ENCODE measurements at places on chromosomes 6 and 20.

GRCh38 chr6:489762-490161 lies 98.2 kb downstream of the IRF4 start:
- DNase-seq: no peak

DNA sequence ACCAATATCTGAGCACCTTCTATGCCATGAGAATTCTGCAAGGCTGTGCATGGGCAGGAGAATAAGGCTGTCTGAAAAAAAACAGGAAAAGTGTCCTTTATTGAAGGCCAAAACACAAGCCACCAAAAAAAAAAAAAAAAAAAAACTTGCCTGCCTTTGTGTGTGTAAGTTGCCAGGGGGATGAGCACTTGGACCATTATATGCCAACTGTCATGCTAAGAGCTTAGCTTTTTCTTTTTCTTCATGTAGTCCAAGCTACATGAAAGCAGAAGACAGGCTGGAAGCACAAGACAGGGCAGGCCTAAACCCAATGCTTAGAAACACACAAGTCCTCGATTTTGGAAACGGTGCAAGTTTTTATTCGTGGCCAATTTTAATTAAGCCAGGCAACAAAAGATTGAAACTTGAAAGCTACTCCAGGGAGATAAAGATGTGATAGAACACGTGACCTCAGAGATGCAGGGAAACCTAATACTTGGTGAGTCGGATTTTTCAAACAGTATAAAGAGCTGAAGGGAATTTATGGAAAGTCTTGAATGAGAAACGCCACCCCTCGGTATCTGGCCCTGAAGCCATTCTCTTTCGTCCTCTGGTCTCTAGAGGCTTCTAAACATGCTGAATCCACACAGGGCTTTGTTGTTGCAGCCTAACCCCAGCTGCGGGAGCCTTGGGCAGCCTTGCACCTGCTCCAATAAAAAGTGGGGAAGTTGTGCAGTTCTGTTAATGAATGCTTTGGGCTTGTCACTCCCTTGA lies 8.6 kb downstream of the BMP7 start:
- no peak for DNase-seq

DNA sequence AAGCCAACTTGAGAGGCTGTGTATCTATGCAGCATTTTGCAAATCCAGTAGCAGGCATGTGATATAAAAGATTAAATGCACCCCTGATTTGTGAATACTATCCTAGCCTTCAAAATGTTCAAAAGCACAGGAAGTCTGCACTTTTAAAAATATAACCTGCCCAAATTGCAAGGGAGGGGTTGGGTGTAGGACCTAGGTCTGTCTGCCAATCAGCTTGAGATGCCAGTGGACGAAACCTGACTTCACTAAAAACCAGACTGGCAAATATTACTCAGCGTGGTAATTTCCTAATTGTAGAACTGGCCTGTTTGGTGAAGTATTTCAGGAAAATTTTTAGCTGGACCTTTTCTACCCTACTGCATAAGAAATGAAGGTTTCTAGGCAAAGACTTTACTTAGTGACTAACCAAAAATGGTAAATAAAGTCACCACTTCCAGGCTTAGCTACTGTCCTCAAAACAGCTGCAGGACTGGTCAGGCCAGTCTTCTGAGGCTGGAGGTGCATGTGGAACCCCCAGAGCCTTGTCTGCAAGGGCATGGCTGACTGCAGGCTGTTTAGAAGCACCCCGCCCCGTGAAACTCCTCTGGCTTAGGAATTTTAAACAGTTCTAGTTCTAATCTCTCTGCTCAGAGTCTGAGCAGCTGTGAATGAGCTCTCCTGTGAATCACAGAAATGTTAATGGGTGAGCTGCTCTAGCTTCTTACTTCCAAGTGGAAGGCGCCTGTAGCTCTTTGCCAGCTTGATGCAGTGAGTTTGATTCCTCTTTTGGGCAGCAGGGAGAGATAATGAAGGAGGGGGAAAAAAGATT lies 104.4 kb upstream of the ESR1 start:
- no peak for DNase-seq

DNA sequence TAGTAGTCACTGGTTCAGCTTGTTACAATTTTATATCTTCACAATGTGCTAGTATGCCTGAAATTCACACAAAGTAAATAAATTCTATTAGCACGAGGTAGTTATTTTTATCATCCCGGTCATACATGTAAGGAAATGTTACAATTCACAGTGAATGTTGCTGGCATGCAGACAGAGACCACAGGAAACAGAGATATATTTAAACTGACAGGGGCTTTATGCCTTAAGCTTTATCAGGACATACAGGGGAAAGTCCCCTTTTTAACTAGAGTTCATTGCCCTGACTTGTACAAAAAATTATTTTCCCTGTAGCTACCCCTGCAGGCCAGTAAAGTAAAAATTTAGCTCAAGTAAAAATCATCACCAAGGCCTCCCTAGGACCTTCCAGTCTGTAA lies 712.0 kb upstream of the NRSN1 start:
- no peak for DNase-seq

GRCh38 chr20:59518881-59519706 lies 85.2 kb upstream of the PHACTR3 start:
- no peak for DNase-seq

DNA sequence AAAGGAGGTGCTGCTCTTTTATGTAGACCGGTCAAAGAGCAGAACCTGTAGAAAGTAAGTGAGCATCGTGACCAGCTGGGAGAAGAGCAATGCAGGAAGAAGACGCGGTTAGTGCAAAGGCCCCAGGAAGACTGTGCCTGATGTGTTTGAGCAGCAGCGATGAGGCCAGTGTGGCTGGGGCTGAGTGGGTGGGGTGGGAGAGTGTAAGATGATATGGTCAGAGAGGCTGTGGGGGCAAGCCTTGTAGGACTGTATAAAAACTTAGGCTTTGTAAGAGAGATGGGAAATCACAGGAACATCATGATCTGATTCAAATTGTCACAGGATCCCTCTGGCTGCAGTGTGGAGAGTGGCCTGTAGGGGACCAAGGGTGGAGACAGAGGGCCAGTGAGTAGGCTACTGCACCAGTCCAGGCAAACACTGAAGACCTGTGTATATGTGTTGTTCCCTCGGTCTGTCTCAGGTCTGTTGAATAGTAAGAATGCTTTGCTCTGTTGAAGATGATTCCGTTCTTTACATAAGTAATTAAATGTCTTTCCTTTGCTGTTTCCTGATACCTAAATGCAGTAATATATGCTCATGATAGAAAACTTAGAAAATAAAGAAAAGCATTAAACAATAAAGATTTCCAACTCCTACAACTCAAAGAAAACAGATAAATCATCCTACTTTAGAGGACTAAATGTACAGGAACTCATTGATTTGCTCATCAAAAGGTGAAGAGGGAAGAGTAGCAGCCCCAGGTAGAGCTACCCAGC lies 23.6 kb upstream of the WFDC2 start:
- no peak for DNase-seq

GRCh38 chr6:131164506-131164905 lies 29.2 kb downstream of the AKAP7 start:
- DNase-seq: no peak

DNA sequence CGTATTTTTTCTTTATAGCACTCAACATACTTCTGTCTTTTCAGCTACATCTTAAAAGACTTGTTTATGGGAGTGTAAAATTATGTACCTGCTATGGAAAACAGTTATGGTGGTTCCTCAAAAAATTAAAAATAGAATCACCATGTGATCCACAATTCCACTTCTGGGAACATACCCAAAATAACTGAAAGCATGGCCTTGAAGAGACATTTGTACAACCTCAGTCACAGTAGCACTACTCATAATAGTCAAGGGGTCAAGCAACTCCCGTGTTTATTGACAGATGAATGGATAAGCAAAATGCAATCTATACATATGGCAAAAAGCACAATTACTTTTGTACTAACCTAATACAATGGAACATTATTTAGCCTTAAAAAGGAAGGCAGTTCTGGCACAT lies 74.5 kb downstream of the METTL24 start:
- DNase-seq: no peak

- DNase-seq: no peak
Measured at GRCh38 chr6:53107091-53107490, 41.5 kb downstream of the GCM1 start.

GRCh38 chr6:112109262-112109661 lies 21.9 kb downstream of the FAM229B start:
- no peak for DNase-seq

GRCh38 chr20:18805881-18806280 lies 7.7 kb upstream of the SCP2D1 start:
- no peak for DNase-seq

DNA sequence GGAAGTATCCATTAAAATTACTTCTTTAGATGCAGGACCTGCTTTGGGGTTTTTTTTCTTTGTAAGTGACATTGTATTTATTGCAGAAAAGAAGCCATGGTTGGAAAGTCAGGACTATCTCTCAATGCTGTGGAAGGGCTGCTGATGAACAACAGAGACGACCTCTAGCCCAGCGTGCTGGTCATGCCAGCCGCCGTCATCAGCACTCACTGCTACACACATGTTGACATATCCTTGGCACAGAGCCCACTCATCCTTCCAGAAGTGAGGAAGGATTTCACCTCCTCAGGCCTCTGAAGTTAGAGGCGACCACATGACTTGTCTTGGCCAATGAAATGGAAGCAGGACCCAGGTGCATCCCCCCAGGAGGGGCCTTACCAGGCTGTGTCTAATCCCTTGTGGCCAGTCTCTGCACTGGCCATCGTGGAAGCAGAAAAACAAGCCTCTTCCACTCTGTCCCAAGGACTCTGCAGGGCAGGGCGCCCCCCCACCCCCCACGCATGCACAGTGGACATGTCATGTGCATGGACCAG lies 343.5 kb downstream of the TAF4 start:
- DNase-seq: no peak

DNA sequence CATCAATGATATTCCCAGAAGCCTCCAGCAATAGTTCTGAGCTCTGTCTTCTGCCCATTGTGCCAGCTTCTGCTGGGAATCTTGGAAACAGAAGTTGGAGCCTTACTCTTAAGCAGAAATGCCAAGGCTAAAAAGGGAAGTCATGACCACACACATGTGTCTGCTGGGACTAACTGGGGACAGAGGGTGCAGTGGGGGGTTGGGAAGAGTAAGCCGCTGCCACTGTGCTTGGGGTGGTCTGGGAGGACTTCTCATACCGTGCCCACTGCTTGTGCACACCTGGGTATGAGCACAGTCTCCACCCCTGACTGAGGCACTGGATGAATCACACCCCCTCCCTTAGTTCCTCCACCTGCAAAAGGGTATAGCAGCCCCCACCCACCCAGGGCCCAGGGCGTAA lies 90.7 kb downstream of the CDC5L start:
- DNase-seq: no peak

- DNase-seq: no peak
Measured at GRCh38 chr6:26390531-26390930, 7.6 kb downstream of the BTN2A2 start.

DNA sequence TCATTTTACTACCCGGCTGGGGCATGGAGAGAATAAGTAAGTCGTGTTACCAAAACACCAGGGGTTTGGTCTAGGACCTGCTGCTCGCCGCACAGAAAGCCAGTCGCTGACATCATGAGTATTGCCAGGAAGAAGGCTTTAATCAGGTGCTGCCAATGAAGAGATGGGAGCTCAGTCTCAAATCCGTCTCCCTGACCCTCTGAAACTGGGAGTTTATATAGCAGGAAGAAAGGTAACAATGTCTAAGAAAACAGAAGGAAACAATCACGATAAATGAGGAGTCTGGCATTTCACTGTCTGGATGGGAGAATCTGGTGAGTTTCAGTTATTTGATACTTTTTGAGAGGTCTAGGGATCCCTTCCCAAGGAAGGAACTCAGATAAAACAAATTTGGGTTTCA lies 437.9 kb upstream of the JARID2 start:
- no peak for DNase-seq

DNA sequence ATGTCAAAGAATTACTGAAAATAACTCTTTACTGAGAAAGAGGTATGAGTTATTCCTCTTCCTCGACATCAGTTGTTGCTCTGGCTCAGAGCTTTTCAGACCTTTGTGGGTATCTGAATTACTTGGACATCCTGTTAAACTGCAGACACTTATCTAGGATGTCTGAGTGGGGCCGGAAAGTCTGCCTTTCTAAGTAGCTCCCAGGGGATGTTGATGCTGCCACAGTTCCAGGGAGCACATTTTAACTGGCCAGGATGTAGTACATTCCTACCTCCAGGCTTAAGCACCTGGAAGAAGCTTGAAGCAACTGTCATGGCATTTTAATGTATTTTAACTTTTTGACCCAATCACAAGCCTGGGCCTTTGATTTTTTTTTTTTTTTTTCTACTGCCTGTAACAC lies 265.8 kb upstream of the PLCB4 start:
- no peak for DNase-seq

- no peak for DNase-seq
Measured at GRCh38 chr6:43972913-43973300, 154.3 kb downstream of the MRPL14 start.

DNA sequence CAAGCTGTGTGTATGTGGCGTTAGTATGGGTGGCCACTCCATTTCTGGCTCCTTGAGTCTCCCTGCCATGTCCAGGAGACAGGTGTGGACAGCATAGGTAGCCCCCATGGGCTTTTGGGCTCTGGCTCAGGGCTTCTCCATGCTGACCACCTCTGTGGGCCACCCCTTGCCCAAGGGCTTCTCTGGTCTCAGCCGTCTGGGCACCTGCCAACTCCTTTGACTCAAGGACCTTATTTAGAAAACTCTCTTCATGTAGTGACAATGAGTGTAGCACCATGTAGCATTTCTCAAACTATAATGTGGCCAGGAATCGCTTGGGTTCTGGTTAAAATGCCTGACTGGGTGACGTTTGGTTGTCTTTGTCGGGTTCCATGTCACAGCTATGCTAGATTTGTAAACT lies 5.1 kb upstream of the GTSF1L start:
- no peak for DNase-seq

DNA sequence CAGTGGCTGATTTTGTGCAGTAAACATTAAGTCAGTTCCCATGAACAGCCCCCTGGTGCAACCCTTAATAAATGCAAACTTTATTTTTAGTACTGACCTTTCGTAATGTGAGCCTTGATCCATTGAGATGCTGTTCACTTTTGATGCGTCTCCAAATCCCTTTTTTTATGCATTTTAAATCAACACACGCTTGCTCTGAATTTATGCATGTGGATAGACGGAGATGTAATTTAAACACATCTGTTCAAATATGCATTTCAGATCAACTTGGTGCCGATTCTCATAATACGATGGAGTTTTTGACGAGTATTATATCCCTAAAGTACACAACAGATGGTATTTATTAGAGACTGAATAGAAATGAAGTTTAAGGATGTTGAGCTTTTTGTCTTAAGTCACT lies 505.7 kb downstream of the CDKAL1 start:
- DNase-seq: no peak

DNA sequence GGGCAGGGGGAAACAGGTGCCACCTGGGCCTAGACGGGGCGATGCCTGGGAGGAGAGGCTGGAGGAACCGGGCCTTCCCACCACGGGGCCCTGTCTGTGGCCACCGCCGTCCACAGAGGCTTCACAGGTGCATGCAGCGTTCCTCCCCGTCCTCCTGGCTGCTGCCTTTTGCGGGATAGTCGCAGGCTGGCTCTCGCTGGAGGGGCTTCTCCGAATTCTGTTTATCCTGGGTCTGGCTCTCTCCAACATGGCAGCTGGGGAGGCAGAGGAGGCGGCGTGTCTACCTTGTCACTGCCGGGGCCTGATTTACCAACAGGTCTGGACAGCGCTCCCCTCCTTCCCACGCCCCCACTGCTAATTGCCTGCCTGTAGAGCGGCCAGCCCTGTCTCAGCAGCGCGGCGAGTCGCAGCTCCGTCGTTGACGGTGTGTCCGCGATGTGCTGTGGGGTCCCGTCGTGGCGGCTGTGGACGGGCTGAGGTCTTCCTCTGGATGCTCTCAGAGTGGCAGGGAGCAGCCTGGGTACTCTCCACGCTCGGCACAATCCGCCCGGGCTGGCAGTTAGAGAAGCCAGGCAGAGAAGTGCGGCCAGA lies 262.9 kb downstream of the TAF4 start:
- no peak for DNase-seq

GRCh38 chr6:168007592-168008338 lies 10.3 kb downstream of the KIF25 start:
- no peak for DNase-seq

Measured in activated CD4-positive, alpha-beta T cell treated with anti-CD3 and anti-CD28 coated beads, Interleukin-2, amount 50 U/mL, for 24 hours (primary cell).